ENCODE measurements at places on chromosomes 4 and X.

DNA sequence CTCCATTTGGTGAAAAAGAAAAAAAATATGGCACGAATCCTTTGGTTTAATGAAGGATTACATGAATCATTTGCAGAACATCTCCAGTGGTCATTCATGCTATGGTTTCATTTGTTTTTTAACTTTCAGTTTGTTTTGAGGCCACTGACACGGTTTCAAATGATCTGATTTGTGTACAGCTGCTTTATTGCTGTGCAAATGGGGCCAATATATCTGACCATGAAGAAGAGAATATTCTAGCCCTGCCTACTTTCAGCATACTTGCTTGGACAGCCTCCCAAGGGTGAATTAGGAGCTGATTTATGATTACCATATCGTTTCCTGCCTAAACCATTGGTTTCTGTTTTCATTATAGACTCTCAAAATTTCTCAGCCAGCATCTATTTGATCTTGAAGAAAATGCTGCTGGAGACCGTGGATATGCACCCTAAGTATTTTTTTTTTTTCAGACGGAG is 30.7 kb downstream of the SPARCL1 start:
- no peak for DNase-seq

- no peak for DNase-seq
Observed at GRCh38 chr4:45280121-45280520, 553.8 kb upstream of the GNPDA2 start.

DNA sequence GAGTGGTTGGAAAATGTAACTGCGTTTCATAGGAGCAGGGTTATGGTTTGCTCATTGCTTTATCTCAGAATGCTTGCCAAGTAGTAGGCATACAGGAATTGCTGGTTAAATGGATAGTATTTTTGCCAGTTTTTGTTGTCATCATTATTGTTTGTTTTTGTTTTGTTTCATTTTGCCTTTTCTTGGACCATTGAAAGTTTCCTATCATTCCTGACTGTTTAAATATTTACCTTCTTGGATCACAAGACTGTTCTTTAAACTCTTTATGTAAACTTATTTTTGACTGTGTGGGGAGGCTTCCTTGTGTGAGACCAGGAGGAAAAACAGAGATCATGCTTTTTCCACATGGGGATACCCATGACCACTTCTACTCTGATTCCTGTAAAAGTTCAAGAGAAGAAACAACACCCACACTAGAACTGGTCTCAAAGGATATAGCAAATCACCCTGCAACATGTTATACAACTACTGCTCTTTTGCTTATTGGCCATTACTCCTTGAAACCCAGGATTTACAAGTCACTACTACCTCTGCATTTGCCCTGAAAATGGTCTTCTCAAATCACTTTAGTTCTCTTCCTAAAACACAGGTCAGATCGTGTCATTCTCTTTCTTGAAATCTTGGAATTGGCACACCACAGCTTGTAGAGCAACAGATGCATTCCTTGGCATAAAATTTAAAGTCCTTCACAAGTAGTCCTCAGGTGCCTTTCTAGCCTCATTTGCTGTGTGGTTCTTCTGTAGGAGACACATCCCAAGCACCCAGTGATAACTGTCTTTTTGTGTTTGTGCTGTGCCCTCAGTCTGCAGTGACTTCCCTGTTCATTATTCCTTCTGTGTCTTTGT is 51.3 kb downstream of the FNIP2 start:
- DNase-seq = no peak

DNA sequence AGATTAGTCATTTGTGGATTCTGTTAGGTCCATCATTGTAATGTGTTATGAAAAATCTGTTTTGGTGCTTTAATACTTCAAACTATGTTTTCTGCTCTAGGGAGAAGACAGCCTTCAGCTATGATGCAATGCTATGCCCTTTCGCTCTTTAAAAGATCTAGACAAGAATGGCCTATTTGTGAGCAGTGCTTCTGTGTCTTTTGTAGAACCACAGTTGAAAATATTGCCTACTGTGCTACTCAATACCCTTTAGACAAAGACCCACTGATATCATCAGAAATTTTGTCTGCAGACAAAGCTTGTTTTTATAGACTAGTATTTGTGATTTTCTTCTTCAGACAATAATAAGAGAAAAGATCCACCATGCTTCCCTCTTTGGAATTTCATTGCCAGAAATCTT is 44.6 kb upstream of the SLITRK2 start:
- no peak for DNase-seq

- no peak for DNase-seq
Observed at GRCh38 chr4:47465004-47465403, 1.5 kb upstream of the COMMD8 start.

- no peak for DNase-seq
Observed at GRCh38 chrX:37378404-37378803, 29.2 kb downstream of the PRRG1 start.

- DNase-seq = no peak
Observed at GRCh38 chr4:141081921-141082395, 51.3 kb downstream of the RNF150 start.

GRCh38 chr4:180665994-180666824 is 1577.0 kb upstream of the TENM3 start:
- DNase-seq = no peak

GRCh38 chr4:148434075-148434773 is 8.0 kb downstream of the NR3C2 start:
- DNase-seq = no peak

Data from stimulated activated CD8-positive, alpha-beta memory T cell treated with anti-CD3 and anti-CD28 coated beads, Interleukin-7, amount 100 ng/mL, for 1 hour (primary cell).